ENCODE measurements at places on chromosomes 11 and 22.

- no peak for DNase-seq
Measured at GRCh38 chr22:37503850-37504249, 15.4 kb downstream of the CARD10 start.

DNA sequence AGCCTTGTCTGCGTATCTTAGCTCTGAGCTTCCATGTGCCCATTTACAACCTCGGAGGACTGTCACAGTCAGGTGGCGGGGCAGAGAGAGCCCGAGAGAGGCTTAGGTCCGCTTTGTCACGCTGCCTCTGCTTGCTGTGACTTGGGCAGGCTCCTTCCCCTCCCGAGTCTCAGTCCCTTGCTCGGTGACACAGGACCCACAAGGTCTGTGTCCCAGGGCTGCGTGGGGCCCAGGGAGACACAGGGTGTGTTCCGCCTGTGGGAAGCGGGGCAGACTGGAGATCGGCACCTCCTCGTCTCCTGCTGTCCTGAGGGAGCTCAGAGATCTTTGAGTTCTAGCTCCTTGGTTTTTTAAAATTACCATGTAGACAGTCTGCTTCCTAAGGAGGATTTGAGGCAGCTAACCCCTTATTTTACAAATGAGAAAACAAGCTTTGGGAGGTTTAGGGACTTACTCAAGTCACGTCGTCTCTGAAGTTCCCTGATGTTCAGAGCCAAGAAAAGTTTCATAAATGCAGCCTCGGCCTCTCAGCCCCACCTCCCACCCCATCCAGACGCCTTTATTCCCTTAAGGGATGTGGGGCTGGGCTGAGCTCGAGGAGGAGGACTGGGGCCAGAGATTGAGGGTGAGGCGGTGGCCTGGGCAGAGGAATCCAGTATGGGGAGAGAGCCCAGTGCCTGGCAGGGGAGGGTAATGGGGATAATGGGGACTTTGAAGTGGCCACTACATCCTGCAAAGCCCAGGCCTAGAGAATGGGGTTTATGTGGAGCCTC is 103.6 kb downstream of the NECTIN1 start:
- no peak for DNase-seq

GRCh38 chr11:131064373-131064991 is 148.2 kb upstream of the SNX19 start:
- DNase-seq, result no peak

- DNase-seq, result no peak
Measured at GRCh38 chr11:125227151-125227550, 62.6 kb downstream of the PKNOX2 start.

DNA sequence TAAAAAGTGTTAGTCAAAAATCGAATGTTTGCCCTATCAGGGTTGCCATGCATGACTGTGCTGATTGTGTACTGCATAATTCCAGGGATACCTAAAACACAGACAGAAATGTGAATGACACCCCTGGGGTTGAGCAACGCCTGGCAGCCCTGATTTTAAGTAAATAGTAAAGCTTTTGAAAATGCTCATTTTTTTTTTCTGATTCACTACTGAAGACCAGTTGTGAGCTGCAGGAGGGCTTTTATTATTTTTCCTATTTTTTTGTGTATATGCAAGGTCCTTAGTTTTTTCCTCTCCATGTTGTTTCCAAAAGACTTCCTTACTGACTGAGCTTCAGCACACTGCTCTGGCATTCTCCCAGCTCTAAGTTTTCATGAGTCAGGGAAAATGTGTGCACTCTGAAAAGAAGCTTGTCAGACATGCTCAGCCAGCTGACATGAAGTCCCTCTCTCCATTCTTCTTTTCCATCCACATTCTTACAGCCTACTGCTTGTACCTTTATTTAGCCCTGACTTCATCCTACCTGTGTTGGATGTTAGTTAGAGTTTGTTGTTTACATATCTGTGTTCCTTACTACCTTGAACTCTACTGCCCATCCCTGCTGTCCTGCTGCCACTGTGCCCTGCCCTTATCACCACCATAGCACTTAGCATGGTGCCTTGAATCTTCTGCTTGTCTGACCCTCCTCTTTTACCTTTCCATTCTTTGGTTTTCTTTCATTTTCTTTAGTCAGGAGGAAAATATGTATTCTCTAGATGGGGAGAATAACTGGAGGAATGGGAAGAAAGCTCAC is 79.5 kb downstream of the HORMAD2 start:
- DNase-seq, result no peak

DNA sequence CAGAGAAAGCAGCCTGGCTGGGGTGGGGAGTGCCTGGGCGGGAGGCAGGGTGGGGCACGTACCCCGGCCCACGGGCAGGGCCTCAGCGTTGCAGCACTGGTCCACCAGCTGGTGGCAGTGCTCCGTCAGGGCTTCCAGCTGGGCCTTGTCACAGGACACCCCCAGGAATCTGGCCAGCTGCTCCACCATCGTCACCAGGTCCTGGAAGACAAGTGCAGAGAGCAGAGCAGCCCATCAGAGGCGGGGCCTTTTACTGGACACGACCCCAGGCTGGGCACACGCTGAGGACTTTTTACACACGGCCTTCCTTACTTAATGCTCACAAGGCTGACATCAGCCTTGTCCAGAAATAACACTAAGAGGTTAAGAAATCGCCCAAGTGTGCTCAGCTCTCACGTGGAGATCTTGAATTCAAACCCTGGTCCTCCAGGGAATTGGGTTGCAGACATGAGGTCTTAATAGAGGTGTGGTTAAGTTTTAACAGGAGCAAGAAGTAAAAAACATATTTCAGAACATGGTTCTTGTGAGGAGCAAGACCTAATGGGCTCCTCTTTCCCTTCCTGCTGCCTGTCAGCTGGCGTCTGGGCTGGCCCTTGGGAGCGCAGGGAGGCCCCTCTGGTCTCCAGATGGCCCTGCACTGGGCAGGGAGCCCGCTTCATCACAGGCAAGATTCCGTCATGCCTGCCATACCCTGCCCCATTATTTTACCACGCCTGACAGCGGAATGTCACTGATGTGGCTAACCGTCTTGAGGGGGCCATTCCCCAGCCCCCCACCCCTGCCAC is 17.1 kb upstream of the EFCAB6 start:
- no peak for DNase-seq

- DNase-seq, result no peak
Measured at GRCh38 chr11:13015753-13016152, 6.6 kb downstream of the RASSF10 start.

- no peak for DNase-seq
Measured at GRCh38 chr11:132588366-132588765, 943.9 kb downstream of the OPCML start.

GRCh38 chr11:16953663-16954062 is 60.6 kb downstream of the PLEKHA7 start:
- DNase-seq, result no peak

DNA sequence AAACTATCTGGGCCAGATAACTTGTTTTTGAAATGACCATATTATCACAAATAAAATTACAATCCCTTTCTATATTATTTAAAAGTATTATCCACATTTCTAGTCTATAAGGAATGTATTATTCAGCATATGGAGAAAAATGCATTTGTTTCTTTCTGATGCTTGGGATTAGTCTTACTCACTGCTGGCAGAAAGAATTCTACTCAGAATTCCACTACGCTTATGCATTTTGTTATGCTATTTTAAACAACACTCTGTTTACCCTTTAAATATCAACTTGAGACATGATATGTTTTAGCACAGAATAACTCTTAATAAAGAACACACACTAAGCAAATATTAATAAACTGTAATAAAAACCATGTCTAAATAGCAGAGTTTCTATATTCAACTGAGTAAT is 77.6 kb upstream of the ANO3 start:
- DNase-seq, result no peak

- DNase-seq, result no peak
Measured at GRCh38 chr11:35662061-35662648, 420 bp upstream of the TRIM44 start.

- no peak for DNase-seq
Measured at GRCh38 chr11:120330045-120330444, 4.9 kb downstream of the TLCD5 start.

DNA sequence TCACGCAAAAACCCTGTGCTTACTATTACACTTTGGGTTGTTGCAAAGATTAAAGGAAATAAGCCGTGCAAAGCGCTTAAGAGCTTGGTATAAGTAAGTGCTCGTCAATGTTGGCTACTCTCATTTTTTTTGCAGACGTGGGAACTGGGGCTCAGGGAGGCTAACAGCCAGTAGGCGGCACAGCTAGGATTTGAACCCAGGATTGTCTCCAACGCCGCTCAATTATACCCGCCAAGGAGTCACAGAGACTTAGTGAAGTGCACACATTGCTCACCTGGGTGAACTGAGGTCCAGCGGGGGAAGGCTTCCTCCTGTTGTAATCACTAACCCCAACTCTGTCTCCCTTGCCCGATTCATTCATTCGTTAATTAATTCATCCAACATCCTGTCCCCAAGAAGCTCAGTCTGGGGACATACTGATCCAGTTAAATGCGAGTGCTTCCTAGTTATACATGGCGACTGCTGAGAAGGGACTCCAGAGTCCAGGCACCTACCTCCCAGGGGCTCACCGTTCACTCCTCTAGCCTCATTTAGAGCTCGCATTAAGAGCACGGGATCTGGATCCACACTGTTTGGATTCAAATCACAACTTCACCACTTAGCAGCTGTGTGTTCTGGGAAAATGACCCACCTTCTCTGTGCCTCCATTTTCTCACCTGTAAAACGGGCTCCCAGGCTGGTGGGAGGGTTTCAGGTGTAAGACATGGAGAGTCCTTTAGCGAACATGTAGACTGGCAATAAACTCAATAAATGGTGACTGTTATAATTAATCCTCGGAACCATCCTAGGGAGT is 838 bp upstream of the MTFP1 start:
- DNase-seq, result no peak

DNA sequence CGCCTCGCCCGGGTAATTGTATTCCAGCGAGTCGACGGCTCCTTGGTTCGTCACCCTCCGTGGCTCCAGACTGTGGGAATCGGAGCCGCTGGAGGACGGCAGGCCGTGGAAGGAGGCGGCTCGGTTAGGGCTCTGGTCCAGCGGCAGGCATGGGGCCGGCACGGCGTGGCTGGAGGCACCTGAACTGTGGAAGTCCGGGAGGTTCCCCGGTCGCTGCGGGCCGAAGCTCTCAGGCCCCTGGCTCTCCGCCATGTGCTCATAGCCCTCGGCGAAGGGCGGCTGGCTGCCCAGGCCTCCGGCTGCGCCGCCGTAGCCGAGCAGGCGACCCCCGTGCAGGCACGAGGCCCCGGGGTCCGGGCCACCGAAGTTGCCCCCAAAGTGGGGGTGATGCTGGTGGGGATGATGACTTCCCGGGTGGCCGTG is 1.7 kb downstream of the MN1 start:
- DNase-seq, result no peak

- DNase-seq, result peak; percentile 33
Measured at GRCh38 chr11:119373921-119374631, 7.4 kb downstream of the USP2 start.

GRCh38 chr11:131897956-131898355 is 527.5 kb downstream of the NTM start:
- no peak for DNase-seq

- DNase-seq, result no peak
Measured at GRCh38 chr11:125941267-125941618, 4.6 kb upstream of the VSIG10L2 start.

DNA sequence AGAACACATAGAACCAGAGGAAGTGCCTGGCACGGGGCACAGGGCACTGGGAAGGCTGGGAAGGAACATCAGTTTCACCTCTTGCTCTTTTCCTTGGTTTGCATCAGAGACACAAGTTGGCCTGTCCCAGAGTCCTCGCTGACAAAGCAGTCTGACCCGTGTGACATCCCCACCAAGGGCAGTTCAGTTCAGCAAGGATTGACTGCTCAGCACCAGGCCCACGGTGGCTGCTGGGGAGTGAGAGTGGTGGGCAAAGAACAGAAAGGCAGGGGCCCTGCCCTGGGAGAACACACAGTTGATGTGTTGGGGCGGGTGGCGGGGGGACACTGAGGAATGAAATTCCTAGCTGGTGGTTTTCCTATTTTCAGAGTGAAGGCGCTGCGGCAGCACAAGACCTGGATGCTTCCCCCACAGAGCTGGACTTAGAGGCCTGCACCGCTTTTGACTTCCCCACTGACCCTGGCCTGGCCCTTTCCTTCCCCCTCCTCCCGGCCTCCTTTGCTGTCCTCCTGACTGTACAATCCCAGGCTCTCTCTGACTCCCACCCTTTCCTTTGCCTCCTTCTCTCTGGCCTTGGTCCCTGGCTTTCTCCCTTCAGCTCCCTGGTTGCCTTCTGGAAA is 2.2 kb upstream of the TMPRSS13 start:
- DNase-seq, result no peak

GRCh38 chr22:29128891-29129807 is 56.3 kb downstream of the KREMEN1 start:
- no peak for DNase-seq

- no peak for DNase-seq
Measured at GRCh38 chr22:31532060-31532459, 35.7 kb downstream of the SFI1 start.

GRCh38 chr11:44171518-44171917 is 76.0 kb downstream of the EXT2 start:
- no peak for DNase-seq

DNA sequence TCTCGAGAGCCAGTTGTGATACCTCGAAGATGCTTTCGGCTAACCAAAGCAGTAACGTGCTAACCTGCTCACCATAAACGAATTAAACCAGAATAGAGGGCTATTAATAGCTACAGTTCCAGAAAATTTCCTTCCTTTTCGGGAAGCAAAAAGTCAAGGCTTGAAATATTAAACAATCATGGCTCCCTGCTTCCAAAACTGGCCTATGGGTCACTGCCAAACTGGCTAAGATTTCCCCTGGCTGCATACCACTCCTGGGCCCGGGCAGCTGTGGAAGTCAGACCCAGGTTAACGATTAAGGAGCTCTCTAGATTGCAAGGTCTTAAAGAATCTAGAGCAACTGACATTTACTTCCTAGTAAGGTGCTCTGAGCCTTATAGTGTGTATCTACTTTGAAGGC is 1.7 kb downstream of the AMOTL1 start:
- no peak for DNase-seq

DNA sequence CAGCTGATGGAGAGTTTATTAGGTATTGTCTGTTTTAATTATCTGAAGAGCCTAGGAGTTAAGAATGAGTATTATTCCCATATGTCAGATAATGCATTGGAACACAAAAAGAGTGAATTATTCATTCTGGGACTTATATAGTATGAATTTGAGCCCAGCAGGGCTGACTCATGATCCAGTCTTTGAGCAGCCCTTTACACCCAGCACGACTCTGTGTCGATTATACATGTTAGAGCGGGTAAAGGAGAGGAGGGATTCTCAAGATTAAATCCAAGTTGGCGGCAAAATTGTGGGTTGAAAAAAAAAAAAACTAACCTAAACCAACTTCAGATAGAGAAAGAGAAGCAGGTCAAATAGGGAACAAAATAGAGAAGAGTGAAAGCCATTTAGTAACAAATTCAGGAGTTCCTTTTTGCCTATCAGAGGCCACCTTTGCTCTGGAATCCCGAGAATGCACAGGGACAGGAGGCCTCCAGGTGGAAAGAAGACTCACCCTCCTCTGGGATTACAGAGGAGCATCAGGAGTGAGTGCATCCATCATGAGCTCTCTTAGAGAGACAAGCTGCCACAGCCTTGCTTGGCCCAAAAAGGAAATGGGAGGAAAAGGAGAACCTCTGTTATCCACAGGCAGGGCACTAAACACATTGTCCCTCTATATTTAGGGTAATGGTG is 3.1 kb downstream of the MRGPRX1 start:
- no peak for DNase-seq

Data from NCI-H2081 treated with DMSO at 0.1 percent for 48 hours (cell line).